ENCODE measurements at places on chromosomes 7 and 10.

- no peak for DNase-seq
Observed at GRCh38 chr10:49649294-49649693, 30.2 kb upstream of the C10orf53 start.

DNA sequence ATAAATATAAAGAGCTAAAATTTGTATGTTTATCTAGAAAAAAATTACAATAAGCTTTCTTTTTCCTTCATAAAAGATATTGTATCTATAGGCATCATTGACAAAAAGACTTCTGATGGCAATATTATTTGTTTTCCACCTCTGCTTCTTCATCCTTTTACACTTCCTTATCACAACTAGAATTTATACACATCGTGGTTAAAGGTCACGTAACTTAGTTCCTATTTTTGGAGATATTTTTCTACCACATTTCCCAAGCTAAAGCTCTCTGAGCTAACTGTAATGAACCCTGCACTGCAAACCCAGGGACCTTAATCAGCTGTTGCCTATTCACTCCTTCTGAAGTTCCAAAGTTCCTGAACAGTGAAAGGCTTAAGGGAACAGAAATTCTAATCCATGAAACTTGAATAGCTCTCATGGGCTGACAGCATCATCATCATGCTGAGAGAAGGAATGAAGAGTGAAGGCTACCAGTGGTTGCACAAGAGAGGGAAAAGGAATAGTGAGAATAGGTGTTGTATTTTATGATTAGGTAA, 106.1 kb upstream of the SLC13A1 start:
- DNase-seq = no peak

DNA sequence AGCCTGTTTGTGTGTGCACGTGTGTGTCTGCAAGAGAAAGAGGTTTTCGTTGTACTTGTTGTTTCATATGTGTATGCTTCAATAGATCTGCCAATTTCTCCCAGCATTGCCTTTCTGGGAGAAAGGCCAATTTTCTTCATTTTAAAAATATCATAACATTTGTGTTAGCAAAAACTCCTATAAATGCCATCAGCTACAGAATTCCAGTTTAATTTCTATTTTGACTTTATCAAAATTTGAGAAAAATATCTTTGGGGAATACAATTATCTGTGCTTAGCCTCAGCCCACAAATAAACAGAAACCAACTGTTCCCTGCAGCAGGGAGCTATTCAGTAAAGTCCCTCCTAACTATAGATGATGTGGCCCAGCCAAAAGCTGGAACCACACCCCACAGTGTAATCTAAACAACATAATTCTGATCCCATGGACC, 68.3 kb upstream of the MGMT start:
- DNase-seq = no peak

- DNase-seq = no peak
Observed at GRCh38 chr10:125628104-125629049, 54.6 kb downstream of the TEX36 start.

DNA sequence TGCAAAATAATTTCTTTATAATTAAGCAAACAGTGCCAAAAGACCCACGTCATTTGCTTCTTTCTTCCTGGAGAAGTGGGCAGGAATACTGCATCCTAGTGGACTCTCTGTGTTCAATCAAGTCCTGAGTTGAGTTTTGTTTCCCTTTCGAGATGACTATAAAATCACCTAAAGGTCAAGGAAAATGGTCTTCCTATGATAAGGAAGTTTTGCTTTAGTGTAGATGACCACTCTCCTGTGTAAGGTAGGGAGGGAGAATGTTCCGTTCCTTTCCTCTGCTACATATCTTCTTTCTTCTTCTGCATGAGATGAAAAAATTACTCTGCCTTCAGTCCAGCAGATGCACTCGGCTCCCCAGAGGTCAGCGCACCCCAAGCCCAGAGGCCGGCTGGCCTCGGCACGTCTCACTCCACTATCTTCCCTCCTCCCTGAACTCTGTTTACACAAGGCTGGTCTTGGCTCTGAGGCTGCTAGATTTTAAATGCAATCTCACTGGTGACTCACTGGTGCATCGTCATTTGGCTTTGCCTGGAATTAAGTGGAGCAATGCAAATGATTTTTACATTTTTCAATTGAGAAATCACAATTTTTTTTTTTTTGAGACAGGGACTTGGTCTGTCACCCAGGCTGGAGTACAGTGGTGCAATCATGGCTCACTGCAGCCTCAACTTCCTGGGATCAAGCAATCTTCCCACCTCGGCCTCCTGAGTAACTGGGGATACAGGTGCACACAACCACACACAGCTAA, 18.6 kb upstream of the VDAC2 start:
- peak; percentile 85 for DNase-seq

- peak; percentile 52 for DNase-seq
Observed at GRCh38 chr10:89337484-89337883, 9.7 kb downstream of the IFIT3 start.

GRCh38 chr7:2711895-2712675, 24.1 kb downstream of the AMZ1 start:
- no peak for DNase-seq

DNA sequence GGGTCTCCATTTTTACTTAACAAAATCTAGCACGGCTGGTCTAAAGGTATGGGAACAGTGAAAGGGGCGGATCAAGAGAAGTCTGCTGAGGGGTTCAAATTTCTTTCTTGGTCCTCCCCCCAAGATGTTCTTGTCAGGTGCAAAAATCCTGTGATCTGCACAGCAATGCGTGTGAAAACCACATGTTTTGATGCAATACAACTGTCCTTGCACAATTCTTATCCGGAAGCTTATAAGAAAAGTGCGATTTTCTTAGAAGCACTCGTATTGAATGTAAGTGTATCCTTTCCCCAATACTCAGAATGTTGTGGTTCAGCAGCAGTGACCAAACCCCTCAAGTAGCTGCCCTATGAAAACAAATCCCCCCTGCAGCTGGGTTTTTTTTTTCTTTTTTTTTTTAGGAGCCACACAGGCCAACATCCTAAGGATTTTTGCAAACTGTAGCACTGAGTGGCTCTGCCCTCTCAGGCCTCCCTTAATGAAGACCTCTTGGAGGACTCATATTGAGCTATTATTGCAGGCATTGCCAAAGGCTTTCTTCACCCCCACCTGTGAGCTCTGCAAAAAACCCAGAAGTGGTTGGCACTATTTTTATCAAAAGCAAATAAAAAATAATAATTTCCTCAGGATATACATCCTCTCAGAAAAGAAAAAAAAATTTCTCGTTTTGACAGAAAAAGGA, 151.9 kb upstream of the ITGB1 start:
- DNase-seq = peak; percentile 26

GRCh38 chr7:372546-372931, 82.6 kb downstream of the FOXL3 start:
- DNase-seq = no peak

GRCh38 chr10:112585126-112585525, 138.1 kb downstream of the VTI1A start:
- DNase-seq = peak; percentile 42

GRCh38 chr10:13942035-13942434, 355.3 kb downstream of the PRPF18 start:
- DNase-seq = no peak

DNA sequence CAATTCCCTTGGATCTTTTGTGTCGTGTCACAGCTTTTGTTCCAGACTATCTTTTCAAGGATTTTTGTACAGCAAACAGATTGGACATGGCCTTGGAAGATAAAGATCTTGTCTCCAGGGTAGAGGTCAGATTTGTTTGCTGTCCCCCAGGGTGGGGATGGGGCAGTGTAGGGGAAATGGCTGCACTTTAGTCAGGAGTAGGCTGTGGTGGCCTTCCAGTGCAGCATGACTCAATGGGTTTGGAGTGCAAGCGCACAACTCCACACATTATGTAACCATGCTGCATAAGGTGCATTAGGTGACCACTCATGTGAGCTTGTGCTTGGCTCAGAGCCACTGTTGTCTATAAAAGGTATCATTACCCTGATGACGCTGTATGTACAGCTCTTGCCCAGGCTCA, 23.9 kb upstream of the ADAMTS14 start:
- DNase-seq = no peak

GRCh38 chr7:123131140-123131539, 68.6 kb downstream of the SLC13A1 start:
- no peak for DNase-seq

DNA sequence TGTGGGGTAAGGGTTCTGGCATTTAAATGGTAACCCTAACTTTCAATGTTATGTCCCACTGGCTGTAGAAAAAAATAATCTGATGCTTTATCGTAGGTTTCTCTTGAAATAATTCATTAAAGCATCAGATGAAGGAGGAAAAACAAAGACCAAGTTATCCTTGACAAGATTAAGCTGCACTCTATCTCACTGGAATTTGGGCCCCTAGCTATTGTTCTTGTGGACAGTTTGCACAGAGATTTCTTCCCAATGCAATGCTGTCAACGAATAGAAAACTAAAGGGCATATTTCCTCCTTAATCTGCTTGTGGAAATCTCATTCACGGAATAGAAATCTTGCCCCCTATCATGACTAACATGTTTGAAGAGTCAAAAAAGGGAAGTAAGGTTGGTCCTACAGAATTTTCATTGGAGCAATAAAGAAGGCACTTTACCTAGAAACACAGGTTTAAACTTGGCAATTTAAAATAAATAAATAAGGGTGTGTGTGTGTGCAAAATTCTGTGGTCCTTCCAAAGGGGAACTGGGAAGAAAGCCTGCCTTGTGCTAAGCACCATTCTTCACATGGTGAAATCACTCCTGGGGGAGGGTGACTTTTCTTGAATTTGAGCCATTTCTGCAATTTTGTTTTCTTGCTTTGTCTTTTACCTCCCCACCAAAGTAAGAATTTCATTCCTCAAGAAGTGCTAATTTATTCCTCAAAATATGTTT, 242.8 kb downstream of the GLI3 start:
- no peak for DNase-seq

GRCh38 chr10:102109166-102110116, 10.7 kb downstream of the LDB1 start:
- no peak for DNase-seq

DNA sequence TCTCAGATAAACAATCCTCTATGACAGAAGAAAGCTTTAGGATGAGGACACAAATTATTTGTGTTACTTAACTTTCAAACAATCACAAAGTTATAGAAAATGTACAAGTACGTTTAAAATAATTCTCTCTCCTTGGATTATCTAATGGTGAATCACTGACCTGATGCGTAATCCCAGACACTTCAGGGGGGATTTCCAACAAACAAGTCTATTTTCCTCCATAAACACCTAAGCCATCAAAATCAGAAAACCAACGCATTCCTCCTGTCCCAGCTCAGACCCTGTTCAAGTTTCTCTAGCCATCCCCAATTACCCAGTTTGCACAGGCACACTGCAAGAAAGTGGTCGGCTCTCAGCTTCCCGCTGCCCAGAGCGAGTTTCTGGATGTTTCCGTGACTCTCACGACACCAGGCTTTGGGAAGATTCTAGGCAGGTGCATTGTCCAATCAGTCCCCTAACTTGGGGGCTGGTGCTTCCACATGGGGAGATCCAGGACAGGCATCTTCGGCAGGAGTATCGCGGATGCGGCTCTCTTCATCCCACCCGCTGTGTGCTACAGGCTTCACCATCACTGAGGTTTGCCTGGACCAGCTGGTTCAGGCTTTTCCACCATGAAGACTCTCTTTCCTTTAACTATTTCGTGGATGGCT, 200.0 kb downstream of the ZMYND11 start:
- no peak for DNase-seq

GRCh38 chr10:106680061-106680460, 484.4 kb downstream of the SORCS1 start:
- DNase-seq = peak; percentile 5

DNA sequence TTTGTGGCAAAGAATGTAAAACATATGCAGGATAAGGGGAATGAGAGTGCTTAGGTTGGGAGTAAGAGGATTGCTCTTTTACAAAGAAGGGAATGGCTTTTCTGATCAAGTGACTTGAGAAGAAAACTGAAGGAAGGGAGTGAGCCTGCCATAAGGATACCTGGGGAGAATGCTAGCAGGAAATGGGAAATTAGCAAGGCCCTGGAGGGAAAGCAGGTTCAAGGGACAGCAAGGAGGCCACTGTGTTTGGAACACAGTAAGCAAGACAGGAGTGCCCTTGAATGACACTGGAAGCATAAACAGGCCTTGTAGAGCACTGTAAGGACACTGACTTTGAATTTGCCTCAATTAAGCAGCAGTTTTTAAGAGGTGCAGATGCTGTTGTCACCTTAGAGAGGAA, 1069.9 kb downstream of the DNAJB9 start:
- no peak for DNase-seq

GRCh38 chr7:147062897-147063296, 946.3 kb downstream of the CNTNAP2 start:
- DNase-seq = no peak
